ENCODE measurements at places on chromosomes 1 and 21.

DNA sequence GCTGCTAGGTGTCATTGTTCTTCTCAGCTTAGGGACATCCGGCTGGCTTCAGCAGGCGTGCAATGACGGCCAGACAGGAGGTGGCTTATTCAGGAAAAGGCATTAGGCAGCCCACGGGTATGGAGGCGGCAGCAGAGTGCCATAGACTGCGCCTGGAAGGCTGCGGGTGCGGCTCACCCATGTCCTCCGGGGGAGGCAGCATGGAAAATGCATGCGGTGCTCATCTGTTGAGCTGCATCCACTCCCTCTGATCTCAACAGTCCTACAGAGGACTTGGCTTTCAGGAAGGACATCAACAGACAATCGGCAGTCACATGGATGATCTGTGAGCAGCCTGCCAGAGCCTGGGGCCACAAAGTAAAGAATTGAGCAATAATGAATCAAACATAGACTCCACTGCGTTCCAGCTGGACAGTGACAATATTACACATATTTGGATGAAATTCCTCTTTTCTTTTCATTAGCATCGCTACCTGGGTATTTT, 42.9 kb downstream of the UMODL1 start:
- DNase-seq: no peak

- DNase-seq: no peak
Measured at GRCh38 chr1:158329733-158330132, 1.6 kb downstream of the CD1B start.

GRCh38 chr1:153505576-153505975, 30.2 kb downstream of the S100A6 start:
- DNase-seq: no peak

DNA sequence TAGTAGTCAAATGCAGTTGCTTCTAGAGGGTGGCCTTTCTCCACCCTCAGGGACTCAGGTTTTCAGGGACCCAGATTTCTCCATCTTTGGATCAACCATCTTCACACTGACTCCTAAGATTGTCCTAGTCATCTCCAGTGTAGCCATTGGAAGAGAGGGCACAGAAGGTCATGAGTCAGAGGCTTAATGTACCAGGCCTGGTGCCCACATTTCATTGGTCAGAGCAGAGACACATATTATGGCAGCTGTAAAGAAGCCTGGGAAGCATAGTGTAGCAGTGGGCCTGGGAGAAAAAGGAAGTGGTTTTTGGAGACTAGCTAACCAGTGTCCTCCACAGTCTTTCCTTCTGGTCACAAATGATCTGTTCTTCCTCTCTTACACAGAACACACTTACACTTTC, 122.5 kb downstream of the GIPC2 start:
- no peak for DNase-seq

DNA sequence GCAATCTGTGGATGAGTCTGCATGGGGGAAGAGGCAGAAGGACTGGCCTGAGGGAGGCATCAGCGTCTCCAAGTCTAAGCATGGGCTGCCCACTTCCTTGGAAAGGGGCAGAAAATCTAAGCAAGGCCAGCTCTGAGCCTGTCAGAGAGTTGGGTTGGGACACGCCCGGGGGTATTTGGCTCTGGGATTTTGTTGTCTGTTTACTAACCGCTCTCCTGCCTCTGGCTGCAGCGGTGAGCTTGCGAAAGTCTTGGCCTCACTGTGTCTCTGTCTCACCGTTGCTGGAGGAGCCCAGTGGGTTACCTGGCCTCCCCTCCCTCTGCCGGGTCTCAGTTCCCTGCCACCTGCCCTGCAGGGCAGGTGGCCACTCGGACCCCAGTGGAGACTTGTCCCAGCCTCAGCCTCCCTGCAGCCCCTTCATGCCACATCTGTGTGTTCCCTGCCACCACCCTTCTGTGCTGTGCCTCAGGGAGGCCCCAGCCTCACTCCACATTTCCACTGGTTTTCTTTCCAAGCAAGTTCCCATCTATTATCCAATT, 33.7 kb downstream of the EDN2 start:
- no peak for DNase-seq

- DNase-seq: no peak
Measured at GRCh38 chr1:38240618-38241017, 194.0 kb upstream of the POU3F1 start.
